Right lung (tissue), 10 donors: ENCODE measurements at places on chromosomes 7 and 10. TPM values are rescaled to one million over a fixed set of nuclear protein-coding genes. Genes with fewer than 3 reads are reported as not detected.

The MYL10 gene
- polyA plus RNA-seq = 0.40 TPM

The CDK14 gene
- 34.5 TPM for polyA plus RNA-seq

The CHRM2 gene
- 0.50 TPM for polyA plus RNA-seq

The H2BK1 gene
- not detected for polyA plus RNA-seq

The IQUB gene
- 2.0 TPM for polyA plus RNA-seq

The IRF5 gene
- 1.8 TPM for polyA plus RNA-seq

The SEMA3D gene
- polyA plus RNA-seq = 56.4 TPM

The ZNF25 gene
- 19.9 TPM for polyA plus RNA-seq

The LRGUK gene
- 1.9 TPM for polyA plus RNA-seq

The GHRHR gene
- polyA plus RNA-seq = not detected
